NCI-H774 (cell line): ENCODE measurements at places on chromosomes 1 and 21.
A peak's percentile ranks its signal among the peaks of the same experiment; 100 is the strongest.

DNA sequence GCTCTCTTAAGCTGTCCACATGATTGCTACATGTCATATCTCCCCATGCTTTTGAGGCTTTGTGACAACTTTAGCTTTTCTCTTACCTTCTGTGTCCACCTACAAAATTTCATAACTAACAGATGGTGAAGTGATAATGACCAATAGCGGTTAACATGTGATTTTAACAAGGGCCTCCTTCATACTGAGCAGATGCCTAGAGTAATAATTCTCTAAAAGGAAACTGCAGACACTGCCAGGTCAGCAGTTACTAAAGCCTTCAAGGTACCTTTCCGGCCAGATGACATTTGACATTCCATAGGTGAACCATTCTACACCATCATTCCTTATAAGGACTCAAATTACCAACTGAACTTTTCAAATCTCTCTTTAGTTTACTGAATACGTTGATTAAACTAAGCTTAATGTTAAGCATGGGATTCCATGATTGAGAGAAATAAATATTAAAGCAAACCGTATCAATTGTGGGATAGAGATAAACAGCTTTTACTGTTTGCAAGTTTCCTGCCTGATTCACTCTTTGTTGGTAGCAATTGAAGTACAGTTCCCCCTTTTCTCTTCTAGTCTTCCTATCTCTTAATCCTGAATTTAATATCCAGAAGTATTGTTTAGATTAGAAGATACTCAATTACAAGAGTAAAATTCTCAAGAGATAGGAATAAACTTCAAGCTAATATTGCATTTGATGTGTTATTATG, 205.1 kb downstream of the PLA2G4A start:
- no peak for DNase-seq

DNA sequence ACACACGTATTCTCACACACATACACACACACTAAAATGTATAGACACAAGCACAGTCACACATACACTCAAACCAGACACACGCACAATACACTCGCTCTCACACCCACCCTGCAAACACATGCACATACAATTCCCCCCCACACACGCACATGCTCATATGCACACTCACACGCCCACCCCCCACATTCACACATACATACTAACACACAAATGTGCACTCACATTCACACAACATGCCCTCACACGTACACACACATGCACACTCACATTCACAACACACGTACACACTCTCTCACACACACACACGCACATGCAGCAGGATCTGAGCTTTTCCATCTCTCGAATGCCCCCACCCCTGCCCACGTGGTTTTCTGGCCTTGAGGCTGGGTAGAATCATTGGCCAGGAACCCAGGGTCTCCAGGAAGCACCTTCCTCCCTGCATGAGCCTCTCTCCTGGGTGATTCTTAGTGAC, 589.7 kb downstream of the PTPRU start:
- no peak for DNase-seq

DNA sequence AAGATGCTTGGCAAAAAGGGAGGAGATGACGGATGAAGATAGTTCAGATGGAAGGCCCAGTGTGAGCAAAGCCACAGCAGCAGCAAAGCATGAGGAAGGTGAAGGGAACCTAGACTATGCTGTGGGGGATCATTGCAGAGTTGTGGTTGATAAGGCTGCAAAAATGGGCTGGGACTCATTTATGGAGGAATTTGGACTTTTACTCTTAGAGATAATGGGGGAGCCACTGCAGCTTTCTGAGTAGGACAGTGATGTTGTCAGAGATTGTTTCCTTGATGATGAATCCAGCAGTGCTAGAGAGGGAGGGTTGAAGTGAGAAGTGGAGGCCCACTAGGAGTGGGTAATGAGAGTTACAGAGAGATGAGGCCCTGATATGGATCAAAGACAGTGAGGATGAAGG, 2.1 kb upstream of the C8A start:
- no peak for DNase-seq

- DNase-seq = no peak
These were observed 123.3 kb downstream of the PCNX2 start for GRCh38 chr1:233172201-233172600.

- no peak for DNase-seq
These were observed 75.9 kb downstream of the IVNS1ABP start for GRCh38 chr1:185241127-185241526.

GRCh38 chr1:107057197-107058133, 991 bp downstream of the PRMT6 start:
- peak; percentile 66 for DNase-seq

DNA sequence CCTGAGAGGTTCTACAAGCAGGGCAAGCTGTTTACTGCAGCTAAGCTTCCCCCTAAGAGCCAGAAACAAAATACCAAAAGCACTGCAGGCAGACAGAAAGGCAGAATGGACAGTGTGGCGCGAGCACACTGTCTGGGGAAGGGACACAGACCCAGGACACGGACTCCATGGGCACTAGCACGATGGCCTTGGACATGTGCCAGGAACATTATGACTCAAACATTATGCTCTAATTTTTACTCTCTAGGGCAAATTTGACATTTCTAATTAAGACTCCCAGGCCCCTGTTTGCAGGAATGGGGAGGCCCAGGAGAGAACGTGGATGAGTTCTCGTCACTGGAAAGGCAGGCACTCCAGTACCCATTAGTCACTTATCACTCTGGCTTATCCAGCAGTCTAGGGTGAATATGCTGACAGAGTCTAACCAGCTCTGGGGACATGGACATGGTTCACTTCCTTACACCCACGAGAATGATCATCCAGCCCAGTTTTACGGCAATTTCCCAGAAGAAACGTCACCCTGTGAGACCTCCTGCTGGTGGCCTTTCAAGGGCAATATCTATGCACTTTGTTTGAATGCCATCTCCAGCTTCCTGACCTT, 45.1 kb downstream of the CAPN8 start:
- no peak for DNase-seq

- DNase-seq = no peak
These were observed 377.8 kb downstream of the KCNH1 start for GRCh38 chr1:210755991-210756659.

GRCh38 chr1:234881893-234882771, 246.5 kb downstream of the TOMM20 start:
- DNase-seq = no peak

DNA sequence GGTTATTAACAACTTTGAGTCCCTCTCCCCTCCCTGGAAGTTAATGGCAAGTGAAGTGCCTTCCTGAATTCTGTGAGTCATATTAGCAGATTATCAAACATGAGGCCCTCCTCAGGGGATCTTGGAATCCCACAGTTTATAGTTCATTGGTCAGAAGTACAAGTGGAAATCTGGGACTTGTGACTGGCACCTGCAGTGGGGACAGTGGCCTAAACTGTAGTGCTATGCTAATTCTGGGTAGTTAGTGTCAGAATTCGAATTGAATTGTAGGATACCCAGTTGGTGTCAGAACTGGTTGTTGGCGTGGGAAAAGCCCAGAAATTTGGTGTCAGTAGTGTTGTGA, 26.2 kb downstream of the ZYG11B start:
- DNase-seq = no peak

DNA sequence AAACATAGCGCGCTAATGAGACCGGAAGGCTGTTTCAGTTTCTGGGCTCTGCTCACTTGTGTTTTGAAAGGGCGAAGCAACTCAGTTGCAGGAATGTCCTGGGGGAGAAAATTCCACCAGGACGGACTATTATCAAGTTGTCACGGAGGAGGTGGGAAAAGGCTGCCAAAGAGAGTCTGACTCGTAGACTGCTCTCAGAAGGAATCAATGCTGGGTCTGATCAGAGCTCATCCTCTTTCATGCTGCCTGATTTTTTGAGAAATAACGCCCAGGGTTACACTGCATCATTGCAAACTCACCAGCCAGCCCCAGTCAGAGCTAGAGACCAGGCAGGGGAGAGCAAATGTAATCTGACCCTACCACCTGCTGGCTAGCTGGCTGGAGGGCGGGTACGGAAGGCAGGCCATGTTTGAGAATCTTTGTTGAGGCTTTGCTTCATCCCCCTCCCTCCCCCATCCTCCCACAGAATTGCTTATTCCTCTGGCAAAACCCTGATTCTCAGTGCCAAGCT, 36.4 kb upstream of the BCL9 start:
- peak; percentile 55 for DNase-seq

GRCh38 chr1:241208910-241209379, 148.1 kb downstream of the RGS7 start:
- no peak for DNase-seq

- DNase-seq = no peak
These were observed 175.8 kb upstream of the NFIA start for GRCh38 chr1:60906526-60906925.

DNA sequence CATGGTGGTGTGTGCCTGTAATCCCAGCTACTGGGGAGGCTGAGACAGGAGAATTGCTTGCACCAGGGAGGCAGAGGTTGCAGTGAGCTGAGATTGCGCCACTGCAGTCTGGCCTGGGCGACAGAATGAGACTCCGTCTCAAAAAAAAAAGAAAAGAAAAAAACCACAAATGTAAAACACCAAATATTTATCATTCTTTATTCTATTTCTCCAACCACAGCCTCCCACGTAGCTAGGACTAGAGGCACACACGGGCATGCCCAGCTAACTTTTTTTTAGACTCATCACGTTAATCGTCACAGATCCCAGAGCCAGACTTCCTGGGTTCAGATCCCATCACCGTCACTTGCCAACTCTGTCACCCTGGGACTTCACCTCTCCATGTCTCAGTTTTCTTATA, 13.5 kb downstream of the DNAJC16 start:
- no peak for DNase-seq

- DNase-seq = no peak
These were observed 139.4 kb upstream of the CAMK1G start for GRCh38 chr1:209443975-209444651.

GRCh38 chr1:225449261-225449660, 21.4 kb upstream of the LBR start:
- no peak for DNase-seq

DNA sequence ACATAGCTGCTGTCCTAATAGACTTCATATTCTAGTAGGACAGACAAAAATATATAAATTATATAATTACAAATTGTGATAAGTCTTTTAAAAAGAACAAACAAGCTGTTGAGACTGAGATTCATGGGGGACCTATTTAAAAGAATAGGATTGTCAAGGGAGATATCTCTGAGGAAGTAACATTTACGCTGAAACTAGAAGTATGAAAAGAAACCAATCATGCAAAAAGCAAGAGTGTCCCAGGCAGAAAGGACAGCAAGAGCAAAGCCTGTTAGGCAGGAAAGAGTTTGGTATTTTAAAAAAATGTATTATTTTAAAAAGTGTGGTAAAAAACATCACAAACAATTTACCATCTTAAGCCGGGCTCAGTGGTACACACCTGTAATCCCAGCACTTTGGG, 9.1 kb upstream of the METTL13 start:
- no peak for DNase-seq

DNA sequence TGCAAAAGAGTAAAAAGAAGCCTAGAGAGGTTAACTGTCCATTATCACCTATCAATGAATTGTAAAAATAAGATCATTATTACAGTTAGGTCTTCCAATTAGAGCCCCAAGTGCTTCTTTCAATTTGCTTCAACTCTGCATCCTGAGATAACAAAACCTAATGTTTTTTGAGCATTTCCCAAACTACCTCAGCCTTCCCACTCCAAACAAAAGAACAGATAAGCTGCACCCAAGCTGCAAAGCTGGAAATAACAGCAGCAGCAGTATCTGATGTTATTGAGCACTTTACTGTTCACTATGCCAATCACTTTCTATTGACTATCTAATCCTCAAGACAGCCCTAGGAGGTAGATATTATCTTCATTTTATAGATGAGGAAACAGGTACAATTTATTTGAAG, 97.1 kb upstream of the SLFNL1 start:
- DNase-seq = no peak

- DNase-seq = no peak
These were observed 10.8 kb downstream of the OSBPL9 start for GRCh38 chr1:51627672-51628071.

DNA sequence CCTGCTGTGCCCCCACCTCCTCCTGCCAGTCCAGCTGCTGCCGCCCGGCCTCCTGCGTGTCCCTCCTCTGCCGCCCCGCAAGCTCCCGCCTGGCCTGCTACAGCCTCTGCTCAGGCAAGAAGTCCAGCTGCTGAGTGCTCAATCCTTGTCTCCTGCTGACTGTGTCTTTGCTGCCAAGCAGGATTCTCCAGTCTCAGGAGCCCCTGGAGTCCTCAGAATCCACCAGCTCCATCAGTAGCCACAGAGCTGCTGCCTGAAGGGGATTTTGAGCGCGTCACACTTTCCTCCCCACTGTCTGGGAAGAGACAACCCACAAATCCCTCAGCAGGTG, 973 bp downstream of the KRTAP10-11 start:
- DNase-seq = no peak

- no peak for DNase-seq
These were observed 98.0 kb upstream of the DNAH14 start for GRCh38 chr1:224831501-224831900.

DNA sequence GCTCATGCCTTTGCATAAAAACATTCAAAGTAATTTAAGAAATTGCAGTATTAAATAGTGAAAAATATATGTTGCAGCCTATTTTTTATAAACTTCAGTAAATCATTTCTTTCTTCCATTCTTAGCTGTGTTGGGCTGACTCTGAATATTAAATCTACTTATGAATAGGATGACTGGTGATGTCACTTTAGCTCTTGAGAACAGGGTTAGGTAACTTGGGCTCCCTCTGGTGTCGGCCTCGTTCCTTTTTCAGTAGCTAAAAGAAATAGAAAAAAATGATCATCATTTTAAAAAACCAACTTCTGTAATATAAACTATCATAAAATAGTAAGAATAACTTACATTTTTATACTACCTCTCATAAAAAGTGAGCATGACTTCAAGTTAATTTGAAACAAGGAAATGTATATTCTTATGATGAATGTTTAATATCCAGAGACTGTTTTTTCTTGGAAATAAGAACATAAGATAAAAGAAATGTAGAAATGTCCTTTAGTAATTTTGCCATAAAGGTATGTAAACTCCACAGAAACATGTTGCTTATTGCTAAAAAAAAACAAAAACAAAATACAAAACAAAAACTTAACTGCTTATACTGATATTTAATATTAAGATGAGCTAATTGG, 26.8 kb upstream of the NCAM2 start:
- no peak for DNase-seq

DNA sequence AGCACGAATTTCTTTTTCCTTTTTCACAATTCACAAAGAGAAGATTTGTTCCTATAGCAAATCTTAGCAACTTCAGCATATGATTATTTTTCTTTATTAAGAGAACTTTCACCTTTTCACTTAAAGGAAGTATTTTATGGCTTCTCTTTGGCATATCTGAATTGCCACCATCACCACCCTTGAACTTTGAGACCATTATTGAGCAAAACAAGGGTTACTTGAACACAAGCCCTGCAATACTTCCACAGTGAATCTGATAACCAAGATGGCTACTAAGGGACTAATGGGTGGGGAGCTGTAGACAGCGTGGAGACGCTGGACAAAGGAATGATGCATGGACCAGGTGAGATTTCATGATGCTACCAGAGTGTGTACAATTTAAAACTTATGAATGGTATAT, 815.0 kb downstream of the LRRIQ3 start:
- DNase-seq = no peak
